ENCODE measurements at places on chromosomes 4 and X.

GRCh38 chr4:42914937-42915336, 22.4 kb downstream of the GRXCR1 start:
- no peak for DNase-seq

DNA sequence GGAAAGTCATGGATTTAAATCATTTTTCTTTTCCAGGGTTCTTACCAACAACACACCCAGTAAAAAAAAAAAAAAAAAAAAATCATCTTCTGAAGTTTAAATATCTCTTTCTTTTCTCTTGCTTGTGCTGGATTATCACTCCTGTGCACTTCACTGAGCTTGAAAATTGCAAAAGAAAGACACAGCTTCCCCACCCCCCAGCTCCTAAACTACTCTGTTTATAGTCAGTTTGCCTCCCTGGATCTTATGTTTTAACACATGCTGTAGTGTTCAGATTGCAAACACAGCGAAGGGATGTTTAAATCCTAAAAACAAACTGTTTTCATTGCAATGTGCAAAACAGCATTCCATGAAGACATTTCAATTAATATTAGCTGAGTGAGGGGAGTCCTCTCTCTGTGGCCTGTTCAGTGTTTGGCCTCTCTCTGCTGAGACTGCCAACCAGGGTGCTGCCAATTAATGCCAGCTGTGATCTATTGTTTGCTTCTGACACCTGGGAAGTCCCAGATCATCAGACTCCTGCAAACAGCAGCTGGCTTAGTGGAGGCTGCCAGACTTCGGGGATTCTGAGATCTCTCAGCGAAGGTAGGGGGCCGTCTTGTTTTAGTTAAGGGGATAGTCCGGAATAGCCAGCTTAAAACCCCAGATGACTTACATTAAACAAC, 171.1 kb upstream of the PITX2 start:
- no peak for DNase-seq

DNA sequence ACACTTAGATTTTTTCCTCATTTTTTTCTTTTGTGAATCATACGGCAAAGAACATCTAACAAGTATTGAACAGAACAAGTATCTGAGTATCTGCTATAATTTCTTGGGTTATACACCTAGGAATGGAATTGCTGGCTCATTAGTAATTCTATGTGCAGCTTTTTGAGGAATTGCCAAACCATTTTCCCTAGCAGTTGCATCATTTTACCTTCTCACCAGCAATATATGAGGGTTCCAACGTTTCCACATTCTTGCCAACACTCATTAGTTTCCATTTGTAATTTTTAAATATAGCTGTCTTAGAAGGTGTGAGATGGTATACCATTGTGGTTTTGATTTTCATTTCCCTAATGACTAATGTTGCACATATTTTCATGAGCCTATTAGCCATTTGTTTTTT, 41.1 kb upstream of the DCAF8L1 start:
- DNase-seq: no peak

GRCh38 chr4:187357045-187357643, 633.5 kb upstream of the FAT1 start:
- no peak for DNase-seq

GRCh38 chrX:101550751-101551379, 518 bp downstream of the ARMCX1 start:
- no peak for DNase-seq

GRCh38 chrX:76126851-76127250, 46.0 kb upstream of the PBDC1 start:
- no peak for DNase-seq

DNA sequence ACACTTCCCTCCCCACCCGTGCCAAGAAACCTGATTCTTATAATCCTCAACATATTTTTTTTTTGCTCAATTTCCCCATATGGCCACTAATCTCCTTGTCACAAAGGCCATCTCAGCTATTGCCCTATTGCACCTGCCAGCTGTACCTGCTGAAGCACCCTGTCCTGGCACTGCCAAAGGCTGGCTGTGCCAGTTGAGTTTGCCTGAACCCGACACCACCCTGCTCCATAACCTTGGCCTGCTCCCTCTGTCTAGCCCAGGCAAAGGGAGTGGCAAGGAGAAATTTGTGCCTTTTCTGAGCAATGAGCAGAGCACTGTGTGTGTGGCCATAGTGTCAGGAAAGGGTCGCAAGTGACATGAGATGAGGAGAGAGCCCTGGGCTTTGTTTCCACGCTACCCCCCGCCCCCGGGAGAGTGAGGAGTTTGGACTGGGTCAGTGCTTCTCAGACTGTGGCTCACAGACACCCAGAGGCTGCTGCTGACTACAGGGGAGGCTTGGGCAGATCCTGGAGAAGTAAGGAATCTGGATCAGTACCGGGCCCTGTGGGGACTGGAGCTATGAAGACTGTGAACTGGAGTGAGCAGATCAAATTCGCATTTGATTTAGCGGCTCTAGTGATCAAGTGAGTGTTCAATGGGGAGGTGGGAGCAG, 42.2 kb upstream of the HMGB3 start:
- DNase-seq: no peak

- no peak for DNase-seq
Measured at GRCh38 chrX:71533516-71533850, 579 bp downstream of the OGT start.

DNA sequence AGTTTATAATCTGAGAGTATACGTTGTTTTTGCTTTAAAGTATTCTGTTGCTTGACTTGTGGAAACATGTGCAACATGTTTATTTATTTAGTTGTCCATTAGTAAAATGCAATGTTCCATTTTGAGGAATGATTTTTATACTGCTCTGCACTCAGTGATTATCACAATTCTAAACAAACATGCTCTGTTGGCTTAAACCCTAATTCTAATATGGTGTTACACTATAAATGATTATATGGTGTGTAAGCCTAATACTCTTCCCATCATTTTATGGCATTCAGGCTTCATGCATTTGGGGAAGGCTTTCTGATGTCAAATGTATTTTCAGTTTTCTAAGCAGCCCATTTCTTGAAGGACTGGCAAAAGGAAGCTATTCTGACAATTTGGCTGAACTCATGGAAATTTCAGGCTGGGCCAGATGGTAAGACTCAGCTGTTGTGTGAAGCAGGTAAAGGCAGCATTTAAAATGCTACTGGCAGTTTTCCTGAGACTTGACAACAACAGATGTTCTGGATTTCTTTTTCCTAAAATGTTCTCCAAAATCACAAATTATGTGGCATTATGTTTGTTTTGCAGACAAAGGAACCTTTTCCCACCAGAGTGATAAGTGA, 336.7 kb upstream of the GNPDA2 start:
- DNase-seq: no peak

DNA sequence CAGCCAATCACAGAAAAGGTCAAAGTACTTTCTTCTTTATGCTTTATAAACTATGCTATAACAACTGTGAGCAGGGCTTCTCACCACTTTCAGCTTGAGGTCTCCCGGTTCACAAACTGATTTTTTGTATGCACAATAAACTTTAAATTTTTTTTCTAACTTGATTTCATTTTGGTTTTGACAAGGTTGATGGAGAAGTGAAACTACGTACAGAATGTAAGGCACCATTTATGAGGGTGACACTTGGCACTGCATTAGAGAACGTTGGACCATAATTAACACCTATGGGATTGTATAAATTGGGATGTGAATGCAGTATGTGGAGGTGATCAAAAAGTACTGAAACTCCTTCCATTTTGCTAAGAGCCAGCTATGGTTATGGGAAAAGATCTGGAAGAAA, 857.9 kb upstream of the HTR2C start:
- no peak for DNase-seq

- no peak for DNase-seq
Measured at GRCh38 chr4:169841776-169842175, 84.0 kb upstream of the HPF1 start.

DNA sequence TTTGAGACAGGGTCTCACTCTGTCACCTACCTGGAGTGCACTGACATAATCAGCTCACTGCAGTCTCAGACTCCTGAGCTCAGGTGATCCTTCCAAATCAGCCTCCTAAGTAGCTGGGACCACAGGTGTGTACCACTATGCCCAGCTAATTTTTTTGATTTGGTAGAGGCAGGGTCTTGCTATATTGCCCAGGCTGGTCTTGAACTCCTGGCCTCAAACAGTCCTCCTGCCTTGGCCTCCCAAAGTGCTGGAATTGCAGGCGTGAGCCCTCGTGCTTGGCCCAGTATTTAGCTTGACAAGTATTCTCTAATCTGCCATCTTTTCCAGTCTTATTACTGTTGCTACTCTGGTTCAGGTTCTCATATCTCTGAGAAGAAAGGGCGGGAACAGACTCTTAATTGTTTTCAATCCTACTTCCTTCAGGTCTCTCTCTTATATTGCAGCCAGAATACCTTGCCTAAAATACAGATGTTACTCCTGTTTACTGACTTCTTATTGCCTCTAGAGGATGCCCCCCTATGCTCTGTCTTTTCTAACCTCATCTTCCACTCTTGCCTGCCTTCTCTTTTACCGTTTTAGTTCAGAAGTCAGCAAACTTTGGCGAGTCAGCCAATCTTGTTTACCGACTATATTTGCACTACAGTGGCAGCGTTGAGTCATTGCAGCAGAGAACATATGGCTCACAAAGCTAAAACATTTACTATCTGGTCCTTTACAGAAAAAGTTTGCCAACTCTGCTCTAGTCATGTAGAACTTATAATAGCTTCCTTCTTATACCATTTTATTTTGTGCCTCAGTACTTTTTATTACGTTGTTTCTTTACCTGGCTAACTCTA, 19.0 kb downstream of the MRPL1 start:
- DNase-seq: no peak

DNA sequence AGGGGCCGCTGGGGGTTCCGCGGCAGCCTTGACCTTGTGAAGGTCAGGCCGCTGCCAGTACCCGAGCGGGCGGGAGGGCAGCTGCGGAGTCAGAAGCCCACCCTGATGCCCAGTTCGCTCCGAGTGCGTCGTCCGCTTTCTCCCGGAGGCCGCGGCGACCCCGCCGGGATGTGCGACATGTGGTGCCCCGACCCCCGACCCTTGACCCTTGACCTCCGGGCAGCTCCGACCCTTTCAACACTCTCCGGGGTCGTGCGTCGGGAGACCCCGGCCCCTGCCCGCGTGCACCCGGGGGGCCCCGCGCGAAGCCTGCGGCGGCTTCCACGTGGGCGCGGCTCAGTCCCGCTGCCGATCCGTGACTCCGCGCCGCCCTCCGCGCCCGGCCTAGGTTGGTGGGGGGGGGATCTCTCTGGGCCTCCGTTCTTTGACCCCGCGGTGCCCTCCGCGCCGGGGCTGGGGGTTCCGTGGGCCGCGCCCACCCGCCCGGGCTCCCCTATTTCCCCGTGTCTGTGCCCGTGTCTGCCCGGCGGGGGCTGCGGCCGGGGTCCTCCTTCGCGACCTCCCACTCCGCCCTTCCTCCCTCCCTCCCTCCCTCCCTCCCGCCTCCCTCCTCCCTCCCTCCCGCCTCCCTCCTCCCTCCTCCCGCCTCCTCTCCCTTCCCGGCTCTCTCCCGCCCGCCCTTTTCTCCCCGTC, 609 bp upstream of the SLC25A6 start:
- peak; percentile 24 for DNase-seq

GRCh38 chr4:101411926-101412325, 64.6 kb upstream of the PPP3CA start:
- DNase-seq: no peak

GRCh38 chrX:15976396-15976795, 121.8 kb upstream of the AP1S2 start:
- no peak for DNase-seq

GRCh38 chr4:1910643-1911042, 39.5 kb downstream of the NSD2 start:
- no peak for DNase-seq

- DNase-seq: no peak
Measured at GRCh38 chr4:76224171-76224570, 10.5 kb upstream of the SCARB2 start.

DNA sequence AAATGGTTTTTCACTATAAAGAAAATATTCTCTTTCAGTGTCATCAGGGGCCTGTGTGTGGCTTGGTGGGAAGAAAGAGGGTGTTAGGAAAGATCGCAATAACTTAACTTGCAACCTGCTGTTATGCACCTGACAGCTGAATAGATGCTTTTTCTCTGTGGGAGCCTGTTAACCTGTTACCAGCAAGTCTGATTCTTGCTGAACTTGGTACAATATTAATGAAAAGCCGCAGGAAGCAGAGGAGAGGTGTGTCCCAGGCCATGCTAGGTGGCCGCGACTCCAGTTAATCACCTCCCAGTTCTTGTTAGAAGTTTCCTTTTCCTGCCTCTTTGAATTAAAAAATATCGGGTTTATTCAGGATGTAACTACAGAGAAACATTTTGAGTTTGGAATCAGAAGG, 494.8 kb upstream of the AGA start:
- DNase-seq: no peak

GRCh38 chr4:152074088-152074437, 313.3 kb upstream of the GATB start:
- no peak for DNase-seq

All from stimulated activated CD8-positive, alpha-beta memory T cell treated with anti-CD3 and anti-CD28 coated beads, Interleukin-7, amount 100 ng/mL, for 24 hours (primary cell).